ENCODE measurements at places on chromosomes 4 and X. TPM values are rescaled to one million over a fixed set of nuclear protein-coding genes. Genes with fewer than 3 reads are reported as not detected.
A peak's percentile ranks its signal among the peaks of the same experiment; 100 is the strongest.

Gene SPIN2A
- 0.24 TPM for total RNA-seq

DNA sequence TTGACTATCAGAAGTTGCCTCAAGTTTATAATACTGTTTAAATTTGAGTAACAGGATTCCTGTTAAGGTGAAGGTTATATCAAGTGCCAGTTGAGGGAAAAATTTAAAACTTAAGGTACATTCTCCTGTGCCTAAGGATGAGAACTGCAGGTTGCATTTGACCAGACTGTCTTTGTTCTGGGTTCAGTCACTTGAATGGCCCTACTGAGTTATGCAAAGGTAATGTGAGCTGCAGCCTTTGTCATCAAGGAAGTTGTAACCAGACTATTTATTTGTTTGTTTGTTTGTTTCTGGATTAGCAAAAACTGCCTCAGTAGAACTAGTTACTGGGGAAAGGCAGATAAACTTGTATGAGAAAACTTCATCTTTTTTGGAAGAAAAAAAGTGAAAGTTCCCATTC lies 131.9 kb downstream of the ATOH1 start:
- no peak for DNase-seq
- H3K4me1 ChIP-seq, result no peaks in the 10 kb centered on the region
- no peaks in the 10 kb centered on the region for H3K36me3 ChIP-seq
- no peak overlapping the region for H3K4me3 ChIP-seq

Gene ZNF41
- 12.4 TPM for total RNA-seq

Gene L1CAM
- total RNA-seq, result 1.1 TPM

DNA sequence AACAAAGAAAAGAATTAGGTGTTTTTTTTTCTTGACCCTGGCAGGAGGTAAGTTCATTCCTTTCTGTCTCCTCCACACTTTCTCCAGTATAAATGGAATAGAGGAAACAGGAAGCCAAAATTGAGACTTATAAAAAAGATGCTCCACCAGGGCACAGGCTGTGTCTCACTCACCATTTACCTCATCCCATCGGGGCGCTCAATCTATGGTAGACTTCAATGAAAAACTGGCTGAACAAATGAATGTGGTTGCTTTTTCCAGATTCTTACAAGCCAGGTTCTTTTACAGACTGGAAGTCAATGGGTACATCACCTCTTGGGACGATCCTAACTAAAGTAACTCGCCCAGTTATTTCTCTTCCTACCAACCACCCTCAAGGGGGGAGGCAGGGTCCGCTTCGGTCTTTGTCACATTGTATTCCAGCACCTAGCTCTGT lies 685 bp downstream of the COMMD8 start:
- DNase-seq, result no peak
- peaks cover 19% of the 10 kb centered on the region for H3K36me3 ChIP-seq

- no peaks in the 10 kb centered on the region for H3K4me1 ChIP-seq
- no peaks in the 10 kb centered on the region for H3K27me3 ChIP-seq
- no peak overlapping the region for H3K4me3 ChIP-seq
- H3K36me3 ChIP-seq, result peaks cover 8% of the 10 kb centered on the region
- no peak for DNase-seq
Measured at GRCh38 chr4:82851885-82852750, 38.8 kb downstream of the SEC31A start.

Gene UNC5C
- 1.1 TPM for total RNA-seq

Gene GLA
- total RNA-seq, result 11.8 TPM

DNA sequence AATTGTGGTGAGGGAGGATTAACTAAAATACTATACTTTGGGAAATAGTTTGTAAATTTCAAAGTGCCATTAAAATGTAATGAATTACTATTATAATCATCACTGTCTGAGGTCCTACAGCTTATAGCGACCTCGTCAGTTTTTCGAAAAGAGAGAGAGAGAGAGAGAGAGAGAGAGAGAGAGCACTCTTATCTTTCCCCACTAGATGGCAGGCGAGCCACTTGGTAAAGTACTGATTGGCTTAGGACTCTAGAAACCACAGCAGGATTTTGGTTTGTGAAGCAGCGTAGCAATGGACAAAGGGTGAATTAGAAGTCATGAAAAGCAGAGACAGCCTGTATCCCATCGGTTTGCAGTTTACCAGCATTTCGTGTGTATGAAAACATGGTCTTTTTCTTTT lies 52.5 kb downstream of the LINC00632 start:
- no peak overlapping the region for H3K27ac ChIP-seq
- no peaks in the 10 kb centered on the region for H3K36me3 ChIP-seq
- H3K4me3 ChIP-seq, result no peak overlapping the region
- no peak for DNase-seq

- H3K36me3 ChIP-seq, result no peaks in the 10 kb centered on the region
- H3K4me3 ChIP-seq, result no peak overlapping the region
- no peak for DNase-seq
- no peak overlapping the region for H3K27ac ChIP-seq
- no peaks in the 10 kb centered on the region for H3K4me1 ChIP-seq
Measured at GRCh38 chr4:7430965-7431695, 3.6 kb downstream of the PSAPL1 start.

DNA sequence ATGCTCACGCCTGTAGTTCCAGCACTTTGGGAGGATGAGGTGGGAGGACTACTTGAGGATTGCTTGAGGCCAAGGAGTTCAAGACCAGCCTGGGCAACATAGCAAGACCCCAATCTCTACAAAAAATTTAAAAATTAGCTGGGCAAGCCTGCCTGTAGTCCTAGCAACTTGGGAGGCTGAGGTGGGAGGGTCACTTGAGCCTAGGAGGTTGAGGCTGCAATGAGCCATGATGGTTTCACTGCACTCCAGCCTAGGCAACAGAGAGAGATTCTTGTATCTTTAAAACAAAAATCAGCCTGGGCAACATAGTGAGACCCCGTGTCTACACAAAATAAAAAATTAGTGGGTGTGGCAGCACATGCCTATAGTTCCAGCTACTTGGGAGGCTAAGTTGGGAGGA lies 1.9 kb downstream of the ZNF41 start:
- no peak for DNase-seq
- H3K4me3 ChIP-seq, result no peak overlapping the region
- H3K36me3 ChIP-seq, result no peaks in the 10 kb centered on the region
- H3K4me1 ChIP-seq, result peaks cover 5% of the 10 kb centered on the region
- H3K27ac ChIP-seq, result peak overlapping the region; percentile 21

Gene CLOCK
- 54.1 TPM for total RNA-seq

GRCh38 chr4:25670991-25671390 lies 15.3 kb downstream of the SLC34A2 start:
- DNase-seq, result no peak
- no peaks in the 10 kb centered on the region for H3K36me3 ChIP-seq
- H3K27ac ChIP-seq, result no peak overlapping the region
- no peaks in the 10 kb centered on the region for H3K4me1 ChIP-seq

GRCh38 chrX:129590596-129590995 lies 50.5 kb downstream of the OCRL start:
- H3K36me3 ChIP-seq, result peaks cover 3% of the 10 kb centered on the region
- no peak overlapping the region for H3K4me3 ChIP-seq
- no peaks in the 10 kb centered on the region for H3K27me3 ChIP-seq
- DNase-seq, result no peak
- no peak overlapping the region for H3K27ac ChIP-seq
- peaks cover 12% of the 10 kb centered on the region for H3K4me1 ChIP-seq

Gene ZXDA
- total RNA-seq, result 2.7 TPM

Gene DUSP21
- not detected for total RNA-seq

- no peak overlapping the region for H3K27ac ChIP-seq
- no peak overlapping the region for H3K4me3 ChIP-seq
- DNase-seq, result no peak
- no peaks in the 10 kb centered on the region for H3K4me1 ChIP-seq
Measured at GRCh38 chr4:93700571-93700970, 128.0 kb upstream of the ATOH1 start.

- no peak overlapping the region for H3K27ac ChIP-seq
- H3K4me3 ChIP-seq, result no peak overlapping the region
- no peaks in the 10 kb centered on the region for H3K4me1 ChIP-seq
- H3K27me3 ChIP-seq, result no peaks in the 10 kb centered on the region
Measured at GRCh38 chr4:20463176-20463430, 211.4 kb downstream of the SLIT2 start.

Gene MAGEB2
- not detected for total RNA-seq

- H3K27me3 ChIP-seq, result no peaks in the 10 kb centered on the region
- H3K36me3 ChIP-seq, result no peaks in the 10 kb centered on the region
- H3K4me3 ChIP-seq, result no peak overlapping the region
- DNase-seq, result no peak
- no peak overlapping the region for H3K27ac ChIP-seq
Measured at GRCh38 chr4:2094545-2094944, 35.4 kb downstream of the NAT8L start.

DNA sequence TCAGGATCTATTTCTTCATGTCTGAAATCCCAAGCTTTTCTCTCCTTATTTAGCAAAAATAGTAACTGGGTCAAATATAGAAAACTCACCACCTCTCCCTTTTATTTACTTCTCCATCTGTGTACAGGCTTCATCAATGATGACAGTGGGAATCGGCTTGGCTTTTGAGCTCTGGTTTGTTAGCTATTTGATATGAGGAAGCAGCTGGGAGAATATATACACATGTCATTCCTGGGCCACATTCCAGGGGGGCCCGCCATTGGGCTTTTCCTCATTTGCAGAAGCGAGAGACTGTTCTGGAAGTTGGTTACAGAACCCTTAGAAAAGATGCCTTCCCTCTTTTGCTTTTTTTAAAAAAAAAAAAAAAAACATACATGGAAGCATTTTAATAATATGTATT lies 107.4 kb upstream of the F9 start:
- no peaks in the 10 kb centered on the region for H3K36me3 ChIP-seq
- no peak overlapping the region for H3K27ac ChIP-seq
- H3K4me3 ChIP-seq, result no peak overlapping the region
- no peak for DNase-seq
- no peaks in the 10 kb centered on the region for H3K4me1 ChIP-seq

GRCh38 chrX:37816766-37817165 lies 30.6 kb downstream of the DYNLT3 start:
- no peak overlapping the region for H3K4me3 ChIP-seq
- no peak for DNase-seq
- H3K4me1 ChIP-seq, result no peaks in the 10 kb centered on the region
- H3K27ac ChIP-seq, result no peak overlapping the region
- H3K27me3 ChIP-seq, result no peaks in the 10 kb centered on the region

GRCh38 chr4:68905939-68906779 lies 45.4 kb downstream of the UGT2A3 start:
- no peak overlapping the region for H3K27ac ChIP-seq
- H3K36me3 ChIP-seq, result no peaks in the 10 kb centered on the region
- no peak for DNase-seq
- no peak overlapping the region for H3K4me3 ChIP-seq
- no peaks in the 10 kb centered on the region for H3K4me1 ChIP-seq

- peaks cover 3% of the 10 kb centered on the region for H3K4me1 ChIP-seq
- H3K27ac ChIP-seq, result no peak overlapping the region
- no peaks in the 10 kb centered on the region for H3K36me3 ChIP-seq
- no peaks in the 10 kb centered on the region for H3K27me3 ChIP-seq
Measured at GRCh38 chr4:56540826-56541225, 35.2 kb downstream of the ARL9 start.

Gene NLRP2B
- not detected for total RNA-seq

DNA sequence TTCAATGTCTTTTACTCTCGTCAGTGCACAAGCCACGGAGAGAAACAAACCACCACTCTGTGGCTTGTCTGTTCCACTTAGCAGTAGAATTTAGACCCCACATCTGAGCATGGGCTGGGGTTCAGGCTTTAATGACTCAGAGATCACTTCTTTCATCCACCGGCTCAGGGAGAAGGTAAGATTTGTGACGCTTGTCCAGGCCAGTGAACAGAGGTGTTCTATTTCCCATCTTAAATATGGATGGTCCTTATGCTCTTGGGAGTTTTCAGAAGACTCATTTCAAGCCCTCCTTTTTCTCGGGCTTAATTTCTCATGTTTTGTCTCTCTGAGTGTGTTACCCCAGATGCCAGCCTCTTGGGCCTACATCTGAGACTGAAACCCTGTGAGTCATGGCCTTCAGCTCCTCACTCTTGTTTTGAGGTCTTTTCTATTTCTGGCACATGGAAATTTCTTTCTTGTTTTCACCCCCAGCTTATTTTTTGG lies 127.4 kb upstream of the SFRP2 start:
- no peaks in the 10 kb centered on the region for H3K4me1 ChIP-seq
- no peaks in the 10 kb centered on the region for H3K27me3 ChIP-seq
- H3K27ac ChIP-seq, result no peak overlapping the region
- no peaks in the 10 kb centered on the region for H3K36me3 ChIP-seq
- H3K4me3 ChIP-seq, result no peak overlapping the region
- DNase-seq, result no peak

GRCh38 chr4:107147873-107148272 lies 111.8 kb upstream of the DKK2 start:
- H3K4me3 ChIP-seq, result no peak overlapping the region
- DNase-seq, result no peak
- no peaks in the 10 kb centered on the region for H3K27me3 ChIP-seq

DNA sequence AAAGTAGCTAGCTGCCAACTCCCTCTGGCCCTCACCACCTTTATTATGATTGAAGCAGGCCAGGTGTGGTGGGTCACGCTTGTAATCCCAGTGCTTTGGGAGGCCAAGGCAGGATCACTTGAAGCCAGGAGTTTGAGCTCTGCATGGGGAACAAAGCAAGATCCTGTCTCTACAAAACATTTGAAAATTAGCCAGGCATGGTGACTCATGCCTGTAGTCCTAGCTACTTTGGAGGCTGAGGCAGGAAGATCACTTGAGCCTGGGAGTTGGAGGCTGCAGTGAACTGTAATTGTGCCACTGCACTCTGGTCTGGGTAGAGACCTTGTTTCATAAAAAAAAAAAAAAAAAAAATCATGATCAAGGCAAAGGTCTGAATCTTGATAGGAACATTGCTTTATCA lies 467.0 kb upstream of the DIPK2B start:
- no peaks in the 10 kb centered on the region for H3K4me1 ChIP-seq
- H3K27ac ChIP-seq, result no peak overlapping the region
- H3K4me3 ChIP-seq, result no peak overlapping the region
- H3K27me3 ChIP-seq, result peaks cover 17% of the 10 kb centered on the region

DNA sequence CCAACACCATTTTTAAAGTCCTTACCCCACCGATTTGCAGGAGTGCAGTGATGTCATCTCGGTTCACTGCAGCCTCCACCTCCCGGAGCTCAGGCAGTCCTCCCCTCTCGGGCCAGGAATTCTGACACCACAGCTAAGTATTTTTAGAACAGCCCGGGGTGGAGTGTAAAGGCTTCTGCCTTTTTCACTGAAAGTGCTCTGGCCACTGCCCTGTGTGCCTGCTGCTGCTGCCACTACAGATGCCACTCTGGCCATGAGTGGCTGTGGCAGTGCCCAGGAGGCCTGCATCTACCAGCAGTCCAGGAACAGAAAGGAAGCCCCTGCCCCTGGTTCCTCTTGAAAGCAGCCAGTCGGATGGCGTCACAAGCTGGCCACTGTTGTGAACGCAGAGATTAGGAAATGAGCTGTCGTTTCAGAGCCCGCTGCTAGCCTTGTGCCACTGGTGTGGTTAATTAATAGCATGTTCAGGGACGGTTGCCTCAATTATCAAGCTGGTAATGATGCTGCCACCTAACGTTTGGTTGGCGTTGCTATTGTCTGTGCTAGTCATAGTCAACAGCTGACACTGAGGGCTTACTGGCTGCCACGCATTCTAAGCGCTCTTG lies 23.6 kb upstream of the TBC1D14 start:
- DNase-seq, result peak; percentile 85
- H3K27me3 ChIP-seq, result no peaks in the 10 kb centered on the region
- H3K27ac ChIP-seq, result peak overlapping the region; percentile 91

Gene OTC
- 0.17 TPM for total RNA-seq

GRCh38 chrX:115284877-115285276 lies 4.6 kb upstream of the LUZP4 start:
- no peaks in the 10 kb centered on the region for H3K4me1 ChIP-seq
- H3K27ac ChIP-seq, result no peak overlapping the region
- no peak for DNase-seq
- peaks cover 40% of the 10 kb centered on the region for H3K27me3 ChIP-seq

GRCh38 chrX:123878252-123878721 lies 18.4 kb downstream of the XIAP start:
- no peak overlapping the region for H3K4me3 ChIP-seq
- H3K36me3 ChIP-seq, result no peaks in the 10 kb centered on the region
- peaks cover 16% of the 10 kb centered on the region for H3K4me1 ChIP-seq
- DNase-seq, result no peak
- H3K27ac ChIP-seq, result peak overlapping the region; percentile 71

Measured in psoas muscle (tissue), 8 donors.